ENCODE measurements at places on chromosomes 11 and 22.

- no peak for DNase-seq
Observed at GRCh38 chr11:105189581-105189980, 50.0 kb upstream of the CARD18 start.

DNA sequence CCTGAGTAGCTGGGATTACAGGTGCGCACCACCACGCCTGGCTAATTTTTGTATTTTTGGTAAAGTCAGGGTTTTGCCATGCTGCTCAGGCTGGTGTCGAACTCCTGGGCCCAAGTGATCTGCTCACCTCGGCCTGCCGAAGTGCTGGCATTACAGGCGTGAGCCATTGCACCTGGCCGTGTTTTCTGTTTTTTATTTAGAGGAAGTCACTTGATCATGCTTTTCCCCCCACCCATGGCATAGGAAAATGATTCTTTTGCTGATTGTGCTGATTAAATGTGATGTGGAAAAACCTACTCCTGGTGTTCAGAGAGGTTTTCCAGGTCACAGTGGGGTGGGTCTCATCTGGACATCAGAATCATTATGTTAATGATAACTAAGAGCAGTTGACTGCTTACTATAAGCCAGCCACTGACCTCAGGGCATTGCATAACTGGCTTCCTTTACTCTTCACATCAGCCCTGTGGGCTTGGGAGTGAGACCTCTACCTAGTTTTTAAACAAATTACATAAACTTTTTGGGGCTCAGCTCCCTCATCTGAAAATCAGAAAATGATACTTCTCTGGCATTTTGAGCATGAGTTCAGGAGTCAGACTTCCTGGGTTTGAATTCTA is 71.0 kb downstream of the PTPRJ start:
- DNase-seq = no peak

DNA sequence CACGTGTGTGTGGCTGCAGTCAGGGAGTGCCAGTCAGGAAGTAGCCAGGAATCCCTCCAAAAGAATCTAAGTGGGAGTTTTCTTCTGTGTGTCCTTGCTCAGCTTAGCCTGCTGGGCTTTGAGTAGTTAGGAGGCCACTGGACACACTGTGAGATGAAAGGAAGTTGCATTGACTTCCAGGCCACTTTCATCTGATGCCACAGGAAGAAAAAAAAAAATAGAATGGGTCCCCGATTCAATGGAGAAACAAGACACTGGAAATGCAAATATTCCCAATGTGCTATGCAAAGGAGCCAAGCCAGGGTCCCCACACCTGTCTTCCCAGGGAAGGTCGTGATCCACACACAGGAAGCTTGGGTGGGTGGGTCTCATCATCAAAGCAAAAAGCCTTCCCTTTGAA is 95.6 kb upstream of the E2F8 start:
- no peak for DNase-seq

- DNase-seq = no peak
Observed at GRCh38 chr11:19651028-19651427, 61.6 kb upstream of the NAV2 start.

- DNase-seq = no peak
Observed at GRCh38 chr22:30028731-30029130, 51.5 kb upstream of the HORMAD2 start.

- no peak for DNase-seq
Observed at GRCh38 chr11:83306200-83307080, 20.3 kb upstream of the CCDC90B start.

DNA sequence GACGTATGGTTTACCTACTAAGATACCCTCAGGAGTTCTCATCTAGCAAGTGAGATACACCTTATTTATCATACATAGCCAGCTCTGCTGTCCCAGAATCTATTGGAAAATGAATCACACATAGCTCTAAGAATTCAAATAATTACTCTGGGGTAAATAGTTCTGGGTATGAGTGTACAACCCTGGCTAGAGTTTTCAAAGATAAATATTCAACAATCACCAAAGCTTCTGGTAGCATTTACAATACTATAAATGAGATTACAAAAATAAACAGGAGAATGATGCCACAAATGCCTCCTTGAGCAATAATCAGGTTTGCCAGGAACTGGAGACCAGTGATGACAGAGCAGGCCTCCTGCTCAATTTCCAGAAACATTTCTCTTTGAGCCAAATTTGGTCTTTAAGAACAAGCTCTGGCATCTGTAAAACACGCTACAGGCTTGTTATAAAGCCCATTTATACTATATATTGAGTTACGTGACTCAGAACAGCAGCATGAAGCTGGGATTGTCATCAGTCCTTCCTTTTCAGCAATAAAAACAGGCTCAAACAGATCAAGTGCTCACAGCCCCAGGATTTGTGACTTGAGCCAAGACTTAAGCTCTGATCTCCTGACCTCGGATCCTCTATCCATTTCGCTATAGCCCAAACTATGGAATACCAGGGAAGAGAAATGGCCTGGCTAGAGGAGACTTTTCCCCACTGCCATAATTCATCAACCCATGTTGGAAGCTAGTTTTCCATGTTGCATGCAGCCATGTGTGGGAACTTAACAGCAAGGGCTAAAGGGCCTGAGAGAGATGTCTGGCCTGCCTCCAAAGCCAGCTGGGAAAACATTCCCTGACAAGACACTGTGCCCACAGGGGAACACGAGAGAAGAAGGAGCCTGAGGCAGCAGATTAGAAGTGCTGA is 19.7 kb downstream of the RAB30 start:
- DNase-seq = no peak

- no peak for DNase-seq
Observed at GRCh38 chr22:24436553-24436952, 9.2 kb downstream of the ADORA2A start.

DNA sequence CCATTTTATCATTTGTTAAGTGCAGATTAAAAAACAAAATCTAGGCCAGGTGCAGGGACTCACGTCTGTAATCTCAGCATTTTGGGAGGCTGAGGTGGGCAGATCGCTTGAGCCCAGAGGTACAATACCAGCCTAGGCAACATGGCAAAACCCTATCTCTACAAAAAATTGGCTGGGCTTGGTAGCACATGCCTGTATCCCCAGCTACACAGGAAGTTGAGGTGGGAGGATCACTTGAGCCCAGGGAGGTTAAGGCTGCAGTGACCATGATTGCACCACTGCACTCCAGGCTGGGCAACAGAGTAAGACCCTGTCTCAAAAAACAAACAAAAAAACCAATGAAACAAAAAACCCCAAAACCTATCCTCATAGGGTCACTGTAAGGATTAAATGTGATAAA is 32.9 kb downstream of the HIRA start:
- no peak for DNase-seq

GRCh38 chr11:66888282-66888681 is 31.4 kb downstream of the LRFN4 start:
- no peak for DNase-seq

DNA sequence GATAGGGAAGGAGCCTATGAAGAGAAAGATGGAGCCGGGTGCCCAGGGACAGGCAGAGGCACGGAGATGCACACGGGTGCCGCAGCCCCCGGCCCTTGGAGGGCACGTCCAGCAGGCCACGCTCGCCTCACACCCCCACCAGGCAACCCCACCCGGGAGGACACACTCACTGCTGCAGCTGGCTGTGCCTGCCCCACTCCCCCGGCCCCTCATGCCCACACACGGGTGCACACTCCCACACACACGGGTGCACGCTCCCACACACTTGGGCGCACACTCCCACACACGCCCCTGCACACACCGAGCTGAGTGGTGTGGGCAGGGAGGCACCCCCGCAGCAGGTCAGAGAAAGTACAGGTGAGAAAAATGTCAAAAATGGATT is 1.1 kb downstream of the MOB2 start:
- no peak for DNase-seq

DNA sequence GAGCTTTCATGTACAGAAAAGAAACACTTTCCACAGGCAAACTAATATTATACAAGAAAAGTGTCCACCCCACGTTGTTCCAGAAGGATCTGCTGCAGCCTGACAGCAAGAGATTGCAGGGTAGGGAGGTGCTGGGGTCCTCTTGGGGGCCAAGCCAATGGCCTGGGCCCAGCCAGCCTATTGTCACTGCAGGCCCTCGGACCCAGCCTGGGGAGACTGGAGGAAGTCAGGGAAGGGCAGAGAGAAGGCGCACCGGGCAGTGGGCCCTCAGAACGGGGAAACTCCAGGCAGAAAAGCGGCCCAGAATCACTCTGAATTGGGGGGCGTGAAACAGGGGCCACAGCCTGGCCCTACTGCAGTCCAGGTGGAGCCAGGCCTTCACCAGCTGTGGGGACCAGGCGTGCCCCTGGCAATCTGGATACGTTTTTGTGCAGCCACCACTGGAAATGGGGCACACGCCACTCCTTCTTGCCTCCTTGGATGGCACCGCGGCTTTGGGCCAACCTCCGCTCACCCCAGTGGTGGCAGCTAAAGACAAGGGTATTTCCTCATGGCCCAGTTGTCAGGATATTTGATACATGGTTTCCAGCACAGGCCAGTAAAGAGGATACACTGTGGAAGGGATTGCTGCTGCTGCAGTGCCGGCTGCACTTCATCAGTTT is 3.9 kb upstream of the NAP1L4 start:
- no peak for DNase-seq

DNA sequence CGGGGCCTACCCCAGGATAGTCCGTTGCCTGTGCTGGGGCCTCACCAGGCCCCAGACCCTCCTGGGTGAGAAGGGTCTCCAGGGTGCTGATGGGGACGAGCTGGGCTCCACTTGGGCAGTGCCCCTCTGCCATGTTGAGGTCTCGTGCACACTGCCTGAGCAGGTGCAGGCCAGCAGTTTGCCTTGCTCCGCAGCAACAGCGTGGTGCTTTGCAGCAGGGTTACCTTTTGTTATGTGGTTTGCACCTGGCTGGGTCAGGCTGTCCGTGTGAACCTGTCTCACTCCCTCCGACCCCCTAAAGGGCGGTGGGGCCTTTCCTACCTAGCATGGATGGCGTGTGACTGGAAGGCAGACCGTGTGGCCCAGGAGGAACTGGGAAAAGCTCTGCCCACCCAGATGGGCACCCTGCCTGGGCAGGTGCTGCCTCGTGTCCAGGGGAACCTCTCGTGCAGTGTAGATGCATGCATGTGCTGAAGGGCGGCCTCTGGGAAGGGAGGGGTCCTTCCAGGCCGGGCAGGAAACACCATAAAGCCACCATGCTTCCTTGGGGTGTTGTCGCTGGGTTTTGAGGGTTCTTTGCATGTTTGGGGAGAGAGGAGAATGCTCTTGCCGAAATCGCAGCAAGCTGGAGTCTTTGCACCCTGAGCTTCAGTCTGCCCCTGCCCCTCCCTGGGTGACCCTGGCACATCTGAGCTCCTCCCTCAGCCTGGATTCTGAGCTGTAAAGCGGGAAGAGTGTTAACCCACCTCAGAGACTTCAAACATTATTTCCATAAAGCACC is 75.4 kb upstream of the PPARA start:
- DNase-seq = no peak

- DNase-seq = no peak
Observed at GRCh38 chr11:123194337-123195187, 486 bp downstream of the CLMP start.

- no peak for DNase-seq
Observed at GRCh38 chr22:42959576-42960509, 55.1 kb downstream of the PACSIN2 start.

DNA sequence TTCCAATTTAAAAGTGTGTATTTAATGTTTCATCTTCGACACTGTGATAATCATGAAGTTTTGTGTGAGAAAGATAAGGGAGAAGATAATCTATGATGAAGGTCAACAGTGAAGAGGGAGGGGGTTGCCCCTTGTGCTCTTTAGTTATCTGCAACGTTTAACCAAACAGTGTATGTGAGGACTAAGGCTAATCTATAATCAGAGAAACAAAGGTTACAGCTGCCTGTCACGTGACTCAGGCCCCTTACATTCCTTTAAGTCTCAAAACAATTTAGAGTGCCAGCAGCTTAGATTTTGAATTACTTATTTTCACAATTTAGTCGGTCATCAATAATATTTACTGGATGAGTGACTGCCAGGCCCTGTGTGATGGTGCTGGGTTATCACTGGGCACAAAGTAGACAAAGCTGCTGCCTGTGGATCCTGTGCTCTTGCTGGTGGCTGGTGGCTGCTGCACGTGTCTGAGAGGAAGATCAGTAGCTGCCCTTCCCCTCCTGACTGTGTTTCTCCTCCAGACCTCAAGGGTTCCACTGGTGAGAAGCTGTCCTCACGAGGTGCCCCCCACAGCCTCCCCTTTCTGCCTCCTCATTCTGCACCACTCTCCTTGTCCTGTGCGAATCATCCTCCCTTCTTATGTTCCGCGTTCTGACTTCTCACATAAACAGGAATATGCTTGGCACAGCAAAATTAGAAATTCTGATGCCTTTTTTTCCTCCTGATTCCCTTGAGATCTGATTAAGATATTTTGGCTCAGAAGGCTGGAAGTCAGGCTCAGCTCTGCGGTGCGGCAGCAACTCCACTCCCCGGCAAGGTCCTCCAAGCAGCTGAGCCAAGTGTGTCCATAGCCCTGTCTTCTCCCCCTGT is 331.1 kb upstream of the B3GAT1 start:
- no peak for DNase-seq

DNA sequence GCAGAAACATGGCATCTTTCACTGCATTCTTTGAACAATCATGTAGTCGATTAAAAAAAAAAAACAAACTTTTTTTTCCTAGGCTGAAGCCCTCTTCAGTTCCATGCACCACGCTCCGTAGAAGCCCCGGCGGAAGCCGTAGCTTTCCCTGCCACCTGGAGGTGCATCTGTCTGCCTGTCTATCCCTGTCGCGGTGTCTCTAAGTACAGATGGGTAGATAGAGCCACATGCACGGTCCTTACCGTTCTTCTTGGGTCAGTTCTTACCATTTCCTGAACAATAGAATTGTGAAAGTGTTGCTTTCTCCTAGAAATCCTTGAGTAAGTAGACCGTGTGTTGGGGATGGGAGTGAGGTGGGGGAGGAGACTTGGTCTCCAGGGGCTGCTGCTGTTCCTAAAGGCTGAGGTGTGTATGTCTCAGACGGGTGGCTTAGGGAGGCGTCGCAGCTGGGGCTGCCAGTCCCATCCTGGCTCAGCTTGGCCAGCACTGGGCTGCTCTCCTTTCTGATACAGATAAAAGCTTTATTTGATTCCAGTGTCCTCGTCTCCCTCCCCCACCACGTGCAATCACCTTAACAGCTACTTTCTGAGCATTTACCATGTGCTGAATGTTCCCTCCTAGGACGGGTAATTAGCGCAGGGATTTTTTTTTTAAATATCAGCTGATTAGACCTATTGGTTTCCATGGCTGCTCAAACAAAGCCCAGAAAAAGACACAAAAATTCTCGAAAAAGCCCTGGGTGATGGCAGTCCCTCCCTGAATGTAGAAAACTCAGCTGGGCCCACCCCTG is 46.8 kb downstream of the MACROD1 start:
- no peak for DNase-seq

GRCh38 chr22:45261407-45262088 is 20.9 kb upstream of the KIAA0930 start:
- DNase-seq = no peak

- no peak for DNase-seq
Observed at GRCh38 chr11:36210529-36210928, 78.7 kb downstream of the COMMD9 start.

DNA sequence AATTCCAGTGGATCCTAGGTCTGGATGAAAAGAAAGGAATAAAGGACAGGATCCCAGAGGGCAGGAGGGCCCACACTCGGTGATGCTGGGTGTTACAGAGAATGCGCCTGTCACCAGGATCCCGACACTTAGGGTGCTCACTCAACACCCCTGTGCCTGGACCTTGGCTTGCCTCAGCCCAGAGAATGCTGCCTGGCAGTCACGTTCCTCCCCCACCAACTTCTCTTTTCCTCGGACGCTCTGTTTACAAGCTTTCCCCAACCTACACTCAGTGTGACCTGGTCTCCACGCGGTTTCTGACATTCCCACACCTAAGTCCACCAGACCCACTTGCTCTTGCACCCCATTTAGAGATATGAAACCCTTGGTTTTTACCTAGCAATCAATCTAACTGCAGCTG is 38.0 kb upstream of the ETS1 start:
- DNase-seq = no peak
